ENCODE measurements at places on chromosomes 5 and 9.
A peak's percentile ranks its signal among the peaks of the same experiment; 100 is the strongest.

- no peak for DNase-seq
These were observed 103.6 kb downstream of the PALM2AKAP2 start for GRCh38 chr9:109883623-109884022.

GRCh38 chr5:171639966-171640365, 145.7 kb upstream of the SMIM23 start:
- DNase-seq, result no peak

- no peak for DNase-seq
These were observed 177.6 kb downstream of the DIRAS2 start for GRCh38 chr9:90464978-90465377.

- DNase-seq, result no peak
These were observed 44.6 kb upstream of the PIK3R1 start for GRCh38 chr5:68170826-68171558.

- DNase-seq, result no peak
These were observed 73.0 kb downstream of the KIF24 start for GRCh38 chr9:34256104-34256503.

GRCh38 chr5:145324767-145325479, 510.2 kb downstream of the PRELID2 start:
- no peak for DNase-seq

GRCh38 chr5:69416180-69416579, 1.3 kb downstream of the MARVELD2 start:
- DNase-seq, result no peak

GRCh38 chr9:93818237-93818636, 136.9 kb downstream of the BARX1 start:
- DNase-seq, result no peak

DNA sequence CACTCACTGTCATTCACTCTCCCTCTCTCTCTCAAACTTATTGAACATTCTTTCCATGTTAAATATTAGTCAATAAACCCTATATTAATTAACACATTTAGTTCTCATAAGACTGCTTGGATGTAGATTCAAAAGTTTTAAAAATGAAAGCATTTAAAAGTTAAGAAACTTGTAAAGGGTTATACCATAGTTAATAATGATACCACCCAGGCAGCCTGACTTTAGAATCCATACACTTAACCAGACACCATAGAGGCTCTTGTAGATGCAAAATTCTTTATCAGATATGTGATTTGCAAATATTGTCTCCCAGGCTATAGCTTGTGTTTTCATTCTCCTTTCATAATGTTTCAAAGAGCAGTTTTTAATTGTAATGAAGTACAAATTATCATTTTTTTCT, 335.8 kb upstream of the ACTBL2 start:
- no peak for DNase-seq

- DNase-seq, result no peak
These were observed 436.5 kb downstream of the KIAA0825 start for GRCh38 chr5:94181895-94182294.

DNA sequence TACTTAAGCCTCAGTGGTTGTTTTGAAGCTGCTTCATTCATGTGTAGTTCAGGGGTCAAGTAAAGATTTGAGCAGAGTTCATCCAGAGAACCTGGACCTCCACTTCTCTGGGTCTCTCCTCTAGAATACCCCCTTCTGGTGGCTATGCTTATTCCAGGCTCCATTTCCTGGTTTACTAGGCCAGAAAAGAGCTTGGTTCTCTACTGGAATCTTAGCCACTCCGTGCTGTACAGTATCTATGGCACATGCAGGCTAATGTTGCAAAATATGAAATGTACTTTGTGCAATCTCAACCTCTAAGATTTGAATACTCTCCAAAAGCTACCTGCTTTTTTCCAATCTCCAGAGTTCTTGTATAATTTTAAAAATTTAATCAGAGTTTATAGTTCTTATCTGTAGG, 17.4 kb upstream of the ZCCHC9 start:
- DNase-seq, result no peak

DNA sequence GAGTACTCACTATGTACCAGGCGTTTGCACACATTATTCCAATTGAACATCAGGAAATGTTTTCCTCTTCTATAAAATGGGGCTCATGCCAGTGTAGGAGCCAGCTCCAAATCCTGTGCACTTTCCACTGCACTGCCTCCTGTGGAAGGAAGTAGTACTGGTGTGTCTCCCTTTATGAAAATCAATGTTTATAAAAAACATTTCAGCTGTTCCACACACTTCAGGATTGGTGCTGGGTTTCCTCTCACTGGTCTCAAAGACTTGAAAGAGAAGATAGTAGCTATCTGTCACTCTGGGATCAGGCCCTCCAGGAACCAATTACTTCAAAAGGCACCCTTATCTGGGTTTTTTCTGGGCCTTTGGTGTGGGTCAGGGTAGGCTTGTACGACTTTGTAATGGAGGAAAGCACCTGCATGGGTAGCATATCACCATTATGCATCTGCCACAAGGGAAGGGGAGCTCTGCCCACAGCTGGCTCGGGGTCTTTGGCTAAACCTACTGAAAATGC, 32.5 kb downstream of the RAB14 start:
- no peak for DNase-seq

GRCh38 chr5:43769571-43770355, 166.8 kb downstream of the NNT start:
- DNase-seq, result no peak

- DNase-seq, result no peak
These were observed 54.1 kb upstream of the PDE8B start for GRCh38 chr5:77156379-77156778.

- DNase-seq, result no peak
These were observed 102.9 kb upstream of the RAD23B start for GRCh38 chr9:107180206-107180605.

- DNase-seq, result no peak
These were observed 141.4 kb downstream of the AOPEP start for GRCh38 chr9:94867842-94868312.

GRCh38 chr5:78327761-78328510, 32.5 kb upstream of the SCAMP1 start:
- no peak for DNase-seq

GRCh38 chr5:93886917-93887361, 145.5 kb upstream of the POU5F2 start:
- DNase-seq, result no peak

GRCh38 chr9:14051419-14051818, 262.5 kb downstream of the NFIB start:
- DNase-seq, result no peak

DNA sequence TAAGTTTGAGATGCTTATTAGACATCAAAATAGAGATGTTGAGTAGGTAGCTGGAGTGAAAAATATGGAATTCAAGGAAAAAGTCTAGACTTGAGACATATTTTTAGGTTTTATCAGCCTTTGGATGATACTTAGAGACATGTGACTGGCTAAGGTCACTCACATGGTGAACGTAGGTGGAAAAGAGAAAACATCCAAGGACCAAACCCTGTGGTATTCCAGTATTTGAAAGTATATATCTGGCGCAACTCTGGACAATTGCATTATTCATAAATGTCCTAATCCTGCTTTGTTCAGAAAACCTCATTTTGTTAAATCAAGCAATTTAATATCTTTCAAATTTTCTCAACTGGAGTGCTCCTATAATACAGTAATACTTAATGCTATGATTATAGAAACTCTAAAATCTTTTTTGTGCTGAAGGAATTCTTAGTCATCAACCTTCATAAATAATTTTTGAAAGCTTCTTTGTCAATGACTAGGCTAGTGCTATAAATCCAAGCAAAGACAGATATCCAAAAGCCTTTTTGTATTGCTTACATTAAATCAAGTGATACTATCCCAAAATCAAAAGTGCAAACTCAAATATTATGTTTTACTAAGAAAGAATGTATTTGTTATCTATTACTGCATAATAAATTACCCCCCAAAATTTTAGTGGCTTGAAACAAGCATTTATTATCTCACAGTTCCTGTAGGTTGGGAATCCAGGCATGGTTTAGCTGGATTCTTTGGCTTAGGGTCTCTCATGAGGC, 452.0 kb downstream of the ENC1 start:
- no peak for DNase-seq

DNA sequence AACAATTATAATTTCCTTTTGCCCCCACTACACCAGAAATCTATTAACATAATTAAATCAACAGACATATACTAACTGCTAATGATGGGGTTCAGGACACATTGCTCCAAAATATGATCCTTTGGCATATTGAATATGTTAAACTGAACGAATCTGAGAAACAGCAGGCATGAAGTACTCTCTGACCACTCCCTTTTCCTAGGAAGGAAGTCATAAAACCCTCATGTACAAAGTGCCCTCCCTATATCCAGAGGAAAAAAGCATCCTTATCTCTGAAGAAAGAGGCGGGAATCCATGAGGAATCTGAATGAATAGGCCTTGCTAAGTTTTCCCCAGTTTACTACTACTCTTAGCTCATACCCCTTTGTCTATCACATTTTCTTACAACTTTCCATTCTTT, 67.9 kb downstream of the ADAMTS6 start:
- DNase-seq, result no peak

- no peak for DNase-seq
These were observed 132.7 kb downstream of the PAPPA start for GRCh38 chr9:116286297-116286696.

DNA sequence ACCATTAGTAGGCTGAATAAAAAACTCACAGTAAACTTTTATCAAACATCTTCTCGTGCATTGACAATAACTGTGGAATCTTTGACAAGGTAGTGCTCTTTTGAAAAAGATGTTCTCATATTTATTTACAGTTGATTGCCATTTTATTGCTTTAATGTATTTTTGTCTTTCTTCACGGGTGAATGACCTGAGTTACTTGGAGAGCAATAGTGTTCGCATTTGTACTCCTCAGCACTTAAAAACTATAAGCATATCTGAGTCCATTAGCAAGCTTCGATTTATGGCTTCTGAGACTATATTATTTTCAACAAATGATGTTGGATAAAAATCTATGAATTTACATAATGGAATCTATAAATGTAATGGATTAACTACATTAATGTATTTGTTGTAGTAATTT, 1012.3 kb downstream of the CDH9 start:
- no peak for DNase-seq

DNA sequence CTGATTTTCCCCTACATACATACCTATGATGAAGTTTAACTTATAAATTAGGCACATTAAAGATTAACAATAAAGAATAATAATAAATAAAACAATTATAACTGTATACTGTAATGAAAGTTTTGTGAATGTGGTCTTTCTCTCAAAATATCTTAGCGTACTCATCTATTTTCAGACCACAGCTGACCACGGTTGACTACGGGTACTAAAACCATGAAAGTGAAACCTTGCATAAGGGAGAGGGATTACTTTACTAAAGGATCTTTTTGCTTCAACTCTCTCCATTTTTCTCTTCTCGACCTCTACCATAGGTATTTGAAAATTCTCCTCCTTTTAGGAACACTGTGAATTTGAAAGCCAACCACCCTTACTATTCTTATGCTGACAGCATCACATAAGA, 475.5 kb downstream of the CETN3 start:
- no peak for DNase-seq

- no peak for DNase-seq
These were observed 167.0 kb upstream of the CDKN2B start for GRCh38 chr9:22175972-22176545.

GRCh38 chr9:119556129-119556875, 187.1 kb upstream of the BRINP1 start:
- DNase-seq, result peak; percentile 22

GRCh38 chr5:127344931-127345330, 54.3 kb downstream of the MEGF10 start:
- DNase-seq, result no peak

DNA sequence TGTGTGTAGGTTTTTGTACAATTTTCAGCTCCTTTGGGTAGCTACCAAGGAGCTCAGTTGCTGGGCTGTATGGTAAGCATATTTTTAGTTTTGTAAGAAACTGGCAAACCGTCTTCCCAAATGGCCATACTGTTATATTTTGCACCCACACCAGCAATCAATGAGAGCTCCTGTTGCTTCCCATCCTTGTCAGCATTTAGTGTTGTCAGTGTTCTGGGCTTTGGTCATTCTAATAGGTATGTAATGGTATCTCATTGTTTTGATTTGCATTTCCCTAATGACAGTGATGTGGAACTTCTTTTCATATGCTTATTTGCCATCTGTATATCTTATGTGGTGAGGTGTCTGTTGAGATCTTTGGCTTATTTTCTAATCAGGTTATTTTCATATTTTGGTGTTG, 320.1 kb downstream of the MLLT3 start:
- no peak for DNase-seq

- DNase-seq, result no peak
These were observed 9.4 kb downstream of the FSTL4 start for GRCh38 chr5:133602835-133603380.

- DNase-seq, result no peak
These were observed 241.2 kb downstream of the FAM114A2 start for GRCh38 chr5:153797484-153797883.

DNA sequence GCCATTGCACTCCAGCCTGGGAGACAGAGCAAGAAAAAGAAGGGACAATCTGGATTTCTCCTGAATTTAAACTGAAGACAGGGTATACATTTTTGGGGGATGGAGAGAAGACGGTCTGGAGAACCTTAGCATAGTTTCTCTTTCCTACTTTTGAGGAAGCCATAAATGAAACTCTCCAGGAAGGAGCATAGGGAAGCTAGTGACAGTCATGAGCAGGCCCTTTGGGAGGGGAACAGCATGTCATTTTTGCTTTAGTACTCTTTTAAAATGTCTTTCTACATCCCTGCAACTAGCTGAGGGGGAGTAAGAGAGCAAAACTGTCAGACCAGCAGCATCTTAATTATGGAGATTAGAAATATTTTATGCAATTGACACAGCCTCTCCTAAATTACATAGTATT, 8.2 kb upstream of the SLC44A1 start:
- DNase-seq, result no peak

DNA sequence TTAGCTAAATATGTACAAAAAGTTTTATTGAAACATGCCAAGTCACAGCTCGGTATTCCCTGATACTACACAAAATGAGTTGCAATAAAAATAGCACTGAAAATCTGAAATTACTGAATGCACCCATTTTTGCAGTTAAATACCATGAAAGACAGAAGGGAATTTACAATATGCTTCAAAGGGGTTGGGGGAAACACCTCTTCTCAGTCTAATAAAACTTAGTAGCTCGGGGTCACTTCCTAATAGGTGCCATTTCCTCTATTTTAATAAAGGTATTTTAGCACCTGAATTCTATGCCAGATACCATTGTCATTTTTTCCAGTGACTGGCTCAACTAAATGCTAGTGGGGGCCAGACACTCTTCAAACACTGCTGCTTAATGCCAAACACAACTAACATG, 204.1 kb upstream of the MEF2C start:
- no peak for DNase-seq
